ENCODE measurements at places on chromosomes 2 and 18.
A peak's percentile ranks its signal among the peaks of the same experiment; 100 is the strongest.

DNA sequence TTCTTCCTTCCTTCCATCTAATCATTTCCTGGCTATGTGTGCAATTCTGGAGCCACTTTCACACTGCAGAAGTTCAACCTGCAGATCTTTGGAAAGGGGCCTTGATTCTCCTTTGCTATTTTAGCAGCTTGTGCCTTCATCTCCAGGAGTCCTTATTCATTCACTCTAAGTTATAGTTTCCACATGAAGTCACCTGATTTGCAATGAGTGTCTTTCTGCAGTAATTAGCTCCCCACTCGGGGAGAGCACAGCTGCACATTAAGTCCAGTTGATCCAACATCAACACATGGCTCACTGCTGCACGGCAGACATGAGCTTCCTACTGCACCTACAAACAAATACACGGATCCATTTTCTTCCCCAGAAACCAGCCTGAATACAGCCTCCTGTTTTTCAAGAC, 323.1 kb upstream of the TNP1 start:
- no peak for DNase-seq

GRCh38 chr18:64330161-64330560, 181.3 kb upstream of the LINC00305 start:
- DNase-seq = no peak

GRCh38 chr2:80086831-80087230, 217.7 kb downstream of the LRRTM1 start:
- DNase-seq = no peak

- DNase-seq = peak; percentile 22
Observed at GRCh38 chr2:100142393-100142792, at the start of gene AFF3. Gene AFF3, minus strand, starts transcription at chr2:100142590. Its CDS starts 38,136 bp downstream, at chr2:100104454.

GRCh38 chr18:73647391-73647790, 500.2 kb downstream of the FBXO15 start:
- DNase-seq = no peak
